Stimulated activated CD8-positive, alpha-beta memory T cell treated with anti-CD3 and anti-CD28 coated beads, Interleukin-4, amount 100 ng/mL, for 4 hours (primary cell): ENCODE measurements at places on chromosomes 2 and 18.

GRCh38 chr2:195382186-195382585, 274.8 kb upstream of the SLC39A10 start:
- no peak for DNase-seq

- DNase-seq = no peak
These were observed 17.9 kb downstream of the SERPINB8 start for GRCh38 chr18:63987743-63988142.

DNA sequence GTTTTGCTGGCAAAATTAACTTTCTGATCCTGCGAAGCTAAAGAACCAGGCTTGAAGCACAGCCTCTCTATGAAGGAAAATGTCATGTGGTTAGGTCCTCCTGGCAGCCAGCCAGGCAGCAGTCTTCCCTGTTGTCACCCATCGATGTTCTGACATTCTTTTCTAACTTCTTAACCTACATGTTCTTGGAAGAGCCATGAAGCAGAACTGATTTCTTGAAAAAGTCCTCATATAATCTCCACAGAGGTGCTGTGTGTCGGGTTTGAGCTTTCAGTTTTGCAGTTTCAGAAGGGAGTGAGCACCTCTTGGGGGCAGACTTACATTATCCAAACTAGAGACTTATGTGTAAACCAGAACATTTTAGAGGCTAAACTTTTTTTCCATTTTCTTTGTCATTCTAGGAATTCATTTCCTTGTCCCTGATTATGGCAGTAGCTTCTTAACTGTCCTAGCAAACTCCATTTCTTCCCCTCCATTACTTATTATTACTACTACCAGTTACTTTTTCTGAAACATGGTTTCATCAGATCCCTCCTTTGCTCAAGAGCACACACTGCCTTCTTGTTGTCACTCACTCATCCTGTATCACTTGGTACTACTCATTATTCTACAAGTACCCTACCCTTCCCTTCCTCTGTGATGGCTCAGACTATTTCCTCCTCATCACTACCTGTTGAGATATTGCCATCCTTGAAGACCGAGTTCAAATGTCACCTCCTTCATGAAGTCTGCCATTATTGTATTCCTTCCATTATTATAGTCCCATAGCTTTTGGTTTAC, 31.1 kb downstream of the DOK1 start:
- DNase-seq = no peak

DNA sequence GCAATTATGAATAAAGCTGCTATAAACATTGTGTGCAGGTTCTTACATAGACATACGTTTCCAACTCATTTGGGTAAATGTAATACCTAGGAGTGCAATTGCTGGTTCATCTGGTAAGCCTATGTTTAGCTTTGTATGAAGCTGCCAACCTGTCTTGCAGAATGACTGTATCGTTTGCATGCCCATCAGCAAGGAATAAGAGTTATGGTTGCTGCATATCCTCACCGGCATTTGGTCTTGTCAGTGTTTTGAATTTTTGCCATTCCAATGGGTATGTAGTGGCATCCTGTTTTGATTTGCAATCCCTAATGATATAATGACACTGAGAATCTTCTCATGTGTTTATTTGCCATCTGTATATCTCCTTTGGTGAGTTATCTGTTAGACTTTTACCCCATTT, 20.7 kb downstream of the CCDC150 start:
- DNase-seq = no peak

DNA sequence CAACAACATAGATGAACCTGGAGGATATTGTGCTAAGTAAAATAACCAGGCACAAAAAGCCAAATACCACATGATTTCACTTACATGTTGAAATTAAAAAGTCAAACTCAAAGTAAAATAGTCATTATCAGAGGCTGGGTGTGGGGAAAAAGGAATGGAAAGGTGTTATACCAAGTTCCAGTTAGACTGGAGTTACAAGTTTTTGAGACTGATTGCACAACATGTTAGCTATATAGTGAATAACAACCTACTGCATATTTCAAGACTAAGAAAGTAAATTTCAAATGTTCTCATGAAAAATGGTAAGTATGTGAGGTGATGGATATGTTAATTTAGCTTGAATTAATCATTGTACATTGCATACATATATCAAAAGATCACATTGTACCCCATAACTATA, 116.8 kb upstream of the HNMT start:
- DNase-seq = no peak

- peak; percentile 71 for DNase-seq
These were observed 11.8 kb downstream of the GAREM2 start for GRCh38 chr2:26184555-26185303.

GRCh38 chr2:240319855-240320203, 115.6 kb upstream of the GPC1 start:
- DNase-seq = no peak

DNA sequence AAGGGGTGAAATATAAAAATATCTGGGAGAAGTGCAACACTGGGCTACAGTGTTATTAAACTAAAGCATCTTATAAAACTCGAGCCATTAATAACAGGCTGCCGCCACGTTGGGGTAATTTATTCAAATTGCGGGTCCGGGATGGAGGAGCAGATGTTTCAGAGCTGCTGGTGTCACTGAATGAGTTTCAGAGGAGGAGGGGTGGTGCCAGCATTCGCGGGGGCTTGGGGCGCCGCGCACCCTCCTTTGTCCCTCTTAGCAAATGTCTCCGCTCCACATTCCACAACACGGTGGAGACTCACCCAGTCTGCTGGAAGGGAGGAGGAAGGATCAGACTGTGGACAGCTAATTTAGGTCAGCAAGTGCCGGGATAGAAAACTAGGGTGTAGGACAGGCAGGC, 260.5 kb downstream of the CELF4 start:
- DNase-seq = no peak

DNA sequence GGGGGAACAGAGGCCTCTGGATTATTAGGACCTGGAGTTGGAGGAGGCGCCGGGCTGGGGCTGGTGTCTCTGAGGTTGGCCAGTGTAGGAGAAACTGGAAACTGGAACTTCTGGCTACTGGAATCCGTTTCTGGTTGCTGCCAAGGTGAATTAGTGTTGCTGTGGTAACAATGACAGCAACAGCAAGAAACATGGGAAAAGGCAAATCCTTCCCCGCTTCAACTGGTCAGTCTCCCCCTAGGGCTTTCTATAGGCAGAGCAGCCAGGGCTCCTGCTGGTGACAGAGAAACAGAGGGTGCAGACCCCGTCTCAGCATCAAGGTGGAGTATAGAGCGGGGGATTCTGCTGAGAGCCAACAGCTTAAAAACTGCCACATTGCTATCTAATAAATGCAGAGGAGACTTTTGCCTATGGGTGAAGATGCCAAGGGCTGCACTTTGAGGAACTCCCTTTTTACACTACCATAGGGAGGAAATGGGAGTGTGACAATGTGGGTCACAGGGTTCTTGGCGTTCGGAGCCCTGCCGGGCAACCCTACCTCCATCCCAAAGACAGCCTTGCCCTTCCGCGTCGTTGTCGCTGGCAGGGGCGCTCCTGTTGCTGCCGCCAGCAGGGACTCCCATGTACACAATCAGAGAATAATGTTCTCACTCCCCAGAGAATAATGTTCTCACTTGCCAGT, 81.4 kb upstream of the CABLES1 start:
- no peak for DNase-seq

GRCh38 chr2:217085543-217085942, 225.7 kb upstream of the TNP1 start:
- no peak for DNase-seq

DNA sequence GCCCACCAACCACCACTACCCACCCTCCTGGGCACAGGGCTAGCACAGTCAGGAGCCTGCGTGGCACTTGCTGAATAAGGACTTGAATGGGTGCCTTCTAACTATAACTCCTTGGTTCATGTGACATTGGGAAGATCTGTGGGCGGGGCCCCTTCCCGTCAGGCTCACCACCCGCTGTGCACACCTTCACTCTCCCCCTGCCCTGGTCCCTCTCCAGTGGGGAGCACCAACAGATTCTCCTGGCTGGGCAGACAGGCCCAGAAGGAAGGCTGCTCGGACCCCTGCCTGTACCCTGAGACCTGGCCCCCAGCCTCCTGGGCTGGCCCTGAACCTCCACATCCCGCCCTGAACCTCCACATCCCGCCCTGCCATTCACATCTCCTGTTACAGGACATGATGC, 33.4 kb upstream of the POMC start:
- DNase-seq = no peak

DNA sequence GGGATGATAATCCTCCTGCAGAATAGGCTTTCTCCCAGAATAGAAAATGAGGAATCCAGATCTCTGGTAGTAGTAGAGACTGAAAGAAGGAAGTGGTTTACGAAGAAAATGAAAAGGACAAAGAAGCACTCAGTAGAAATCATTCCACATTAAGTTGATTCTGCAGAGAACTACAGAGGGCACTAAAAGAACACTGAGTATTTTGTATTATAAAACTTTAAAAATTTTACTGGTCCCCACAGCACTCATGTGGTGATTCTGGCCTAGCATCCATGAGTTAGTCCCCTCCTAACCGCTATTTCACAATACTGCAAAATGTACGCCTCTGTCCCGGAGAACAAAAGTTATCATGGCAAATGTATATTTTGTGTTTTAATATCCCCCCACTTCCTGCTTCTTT, 42.9 kb upstream of the SLC35F5 start:
- no peak for DNase-seq

GRCh38 chr2:161250864-161251436, 57.3 kb upstream of the PSMD14 start:
- DNase-seq = no peak

GRCh38 chr2:3738454-3738853, 35.1 kb downstream of the DCDC2C start:
- no peak for DNase-seq

DNA sequence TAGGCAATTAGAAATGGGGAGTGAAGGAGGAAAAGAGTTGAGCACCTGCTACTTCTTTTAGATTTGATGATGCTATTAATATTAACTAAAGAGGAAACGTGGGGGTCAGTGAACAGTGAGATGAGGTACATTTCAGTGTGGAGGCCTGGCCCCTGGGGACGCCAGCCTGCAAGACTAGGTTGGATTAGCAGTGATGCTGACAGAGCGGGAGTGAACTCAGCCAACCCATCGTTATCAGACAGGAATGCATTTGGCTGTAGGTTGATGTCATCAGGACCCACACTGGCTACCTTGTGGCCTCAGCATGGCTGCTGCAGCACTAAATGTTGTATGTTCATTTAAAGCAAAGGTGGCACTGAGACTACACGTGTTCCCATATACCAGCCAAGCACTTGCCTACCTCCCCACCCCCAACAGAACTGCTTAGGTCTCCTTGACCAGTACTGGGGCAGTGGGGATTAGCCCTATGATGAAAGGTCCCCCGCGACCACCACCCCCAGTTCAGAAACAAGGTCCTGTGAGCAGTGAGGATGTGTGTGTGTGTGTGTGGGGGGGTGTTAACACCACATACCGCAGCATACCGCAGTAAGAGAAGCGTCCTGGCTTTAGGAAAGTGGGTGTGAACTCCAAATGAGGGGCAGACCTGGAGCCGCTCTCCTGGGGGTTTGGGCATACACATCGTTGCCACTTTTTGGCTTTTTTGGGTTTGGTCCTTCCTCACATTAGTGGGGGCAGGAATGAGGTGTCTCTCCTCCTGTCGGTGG, 26.0 kb downstream of the DGKD start:
- DNase-seq = no peak

DNA sequence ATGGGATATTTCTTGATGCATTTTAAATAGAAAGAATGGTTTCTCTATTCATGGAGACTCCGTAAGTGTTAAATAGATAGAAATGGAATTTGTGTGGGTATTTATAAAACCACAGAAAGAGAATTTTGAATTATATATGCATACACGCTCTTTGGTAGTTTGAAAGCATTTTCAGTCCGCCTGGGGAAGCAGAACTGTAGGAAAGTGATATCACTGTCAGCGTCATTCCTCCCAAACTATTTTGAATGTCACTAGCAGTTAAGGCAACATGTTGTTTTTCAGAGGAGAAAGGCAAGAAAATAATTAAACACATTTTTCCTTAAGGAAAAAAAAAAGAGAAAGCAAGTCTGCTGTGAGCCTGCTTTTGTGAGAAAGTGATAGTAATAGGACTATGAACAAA, 8.7 kb upstream of the ERMN start:
- no peak for DNase-seq

GRCh38 chr18:11883153-11883552, 25.0 kb downstream of the MPPE1 start:
- no peak for DNase-seq

DNA sequence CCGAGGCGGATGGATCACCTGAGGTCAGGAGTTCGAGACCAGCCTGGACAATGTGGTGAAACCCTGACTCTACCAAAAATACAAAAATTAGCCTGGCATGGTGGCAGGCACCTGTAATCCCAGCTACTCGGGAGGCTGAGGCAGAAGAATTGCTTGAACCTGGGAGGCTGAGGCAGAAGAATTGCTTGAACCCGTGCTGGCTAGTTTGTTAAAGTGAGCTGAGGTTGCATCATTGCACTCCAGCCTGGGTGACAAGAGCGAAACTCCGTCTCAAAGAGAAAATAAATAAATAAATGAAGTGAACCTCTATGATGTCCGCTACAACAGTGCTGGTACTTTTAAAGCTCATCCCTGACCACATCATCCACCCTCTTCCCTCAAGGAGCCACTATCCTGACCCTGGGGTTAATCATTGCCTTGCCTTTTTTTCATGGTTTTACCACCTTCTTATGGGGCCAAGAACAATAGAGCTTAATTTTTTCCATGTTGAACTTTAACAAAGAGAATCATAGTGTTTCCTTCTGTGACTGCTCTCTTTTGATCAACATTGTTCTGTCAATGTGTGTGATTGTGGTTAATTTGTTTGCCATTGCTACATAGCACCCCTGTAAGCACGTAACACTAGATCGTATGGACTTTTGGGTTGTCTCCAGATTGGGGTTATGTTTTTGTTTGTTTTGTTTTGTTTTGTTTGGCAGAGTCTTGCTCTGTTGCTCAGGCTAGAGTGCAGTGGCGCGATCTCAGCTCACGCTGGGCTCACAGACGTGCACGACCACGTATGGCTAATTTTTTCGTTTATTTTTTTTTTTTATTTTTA, 17.1 kb upstream of the ATRAID start:
- DNase-seq = no peak

GRCh38 chr2:25276569-25277465, 64.9 kb downstream of the DNMT3A start:
- peak; percentile 37 for DNase-seq

DNA sequence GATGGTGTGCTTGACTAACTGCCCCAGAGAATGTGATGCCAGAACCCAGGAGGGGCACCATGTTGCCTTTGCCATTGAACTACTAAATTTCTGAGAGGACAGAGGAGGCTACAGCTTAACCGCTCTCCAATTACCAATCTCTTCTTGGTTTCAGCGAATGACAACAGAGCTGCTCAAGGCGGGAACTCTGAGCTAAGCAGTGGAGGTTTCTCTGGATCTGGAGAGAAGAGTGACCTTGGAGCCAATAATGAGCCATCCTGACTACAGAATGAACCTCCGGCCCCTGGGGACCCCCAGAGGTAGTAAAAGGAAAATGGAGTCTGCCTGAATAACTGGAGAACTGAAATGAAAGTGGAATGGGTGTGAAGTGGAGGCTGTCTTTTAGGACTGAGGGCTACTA, 53.2 kb downstream of the DIS3L2 start:
- no peak for DNase-seq

DNA sequence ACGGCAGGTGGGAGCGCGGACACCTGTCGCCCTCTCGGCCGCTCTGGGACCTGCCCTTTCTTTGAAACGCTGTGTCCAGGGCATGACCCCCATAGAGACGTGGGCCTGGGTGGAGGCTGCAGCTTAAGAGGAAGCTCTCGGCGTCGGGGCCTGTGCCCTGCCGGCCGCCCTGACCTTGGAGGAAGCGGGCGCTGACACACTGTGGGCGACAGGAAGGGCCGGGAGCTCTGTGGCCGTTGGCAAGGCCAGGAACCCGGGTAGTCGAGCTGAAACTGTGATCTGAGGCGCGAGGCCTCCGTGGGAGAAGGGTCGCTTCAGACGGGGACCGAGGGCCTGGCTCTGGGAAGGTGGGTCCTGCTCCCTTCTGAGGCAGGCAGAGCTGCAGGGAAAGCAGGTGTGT, 28.2 kb downstream of the KCNG2 start:
- no peak for DNase-seq
